NCI-H2107 (cell line): ENCODE measurements at places on chromosomes 5 and 9.

DNA sequence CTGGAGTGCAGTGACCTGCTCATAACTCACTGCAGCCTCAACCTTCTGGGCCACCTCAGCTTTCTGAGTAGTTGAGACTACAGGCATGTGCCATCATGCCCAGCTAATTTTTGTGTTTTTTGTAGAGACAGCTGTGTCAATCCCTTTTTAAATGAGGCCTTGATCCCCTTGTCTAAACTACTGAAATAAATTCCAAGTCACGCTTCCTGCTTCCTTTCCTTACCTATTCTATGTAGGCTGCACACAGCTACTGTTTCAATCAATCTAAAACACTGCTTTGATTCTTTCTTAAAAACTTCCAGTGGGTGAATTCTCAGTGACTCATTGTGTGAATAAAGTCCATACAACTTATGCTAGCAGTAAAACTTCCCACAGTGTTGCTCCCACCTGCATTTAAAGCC, 2.9 kb upstream of the C7 start:
- no peak for DNase-seq

DNA sequence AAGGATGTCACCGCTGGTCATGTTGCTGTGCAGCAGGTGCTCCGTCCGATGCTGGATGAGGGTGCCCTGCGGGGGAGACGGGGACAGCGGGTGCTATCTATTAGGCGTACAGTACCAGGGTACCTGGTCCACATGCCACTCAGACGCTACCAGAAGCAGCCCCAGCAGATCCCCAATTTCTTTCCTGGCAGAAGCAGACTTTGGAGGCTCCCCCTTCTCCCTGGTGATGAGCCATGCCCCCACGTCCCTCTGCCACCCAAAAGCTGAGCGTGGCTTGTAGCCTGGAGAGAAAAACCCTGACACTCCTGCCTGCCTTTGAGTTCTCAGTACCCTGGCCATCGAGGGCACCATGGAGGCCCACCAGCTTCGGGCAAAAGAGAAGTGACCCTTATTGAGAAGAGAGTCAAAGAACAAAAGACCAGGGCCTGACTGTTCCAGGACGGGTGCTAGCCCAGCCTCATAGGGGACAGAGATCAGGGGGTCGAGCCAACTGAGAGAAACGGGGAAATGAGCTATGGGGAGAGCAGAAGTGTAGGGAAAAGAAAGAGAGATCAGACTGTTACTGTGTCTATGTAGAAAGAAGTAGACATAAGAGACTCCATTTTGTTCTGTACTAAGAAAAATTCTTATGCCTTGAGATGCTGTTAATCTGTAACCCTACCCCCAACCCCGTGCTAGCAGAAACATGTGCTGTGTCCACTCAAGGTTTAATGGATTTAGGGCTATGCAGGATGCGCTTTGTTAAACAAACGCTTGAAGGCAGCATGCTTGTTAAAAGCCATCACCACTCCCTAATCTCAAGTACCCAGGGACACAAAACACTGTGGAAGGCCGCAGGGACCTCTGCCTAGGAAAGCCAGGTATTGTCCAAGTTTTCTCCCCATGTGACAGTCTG, 62.0 kb upstream of the ZNF354B start:
- no peak for DNase-seq

DNA sequence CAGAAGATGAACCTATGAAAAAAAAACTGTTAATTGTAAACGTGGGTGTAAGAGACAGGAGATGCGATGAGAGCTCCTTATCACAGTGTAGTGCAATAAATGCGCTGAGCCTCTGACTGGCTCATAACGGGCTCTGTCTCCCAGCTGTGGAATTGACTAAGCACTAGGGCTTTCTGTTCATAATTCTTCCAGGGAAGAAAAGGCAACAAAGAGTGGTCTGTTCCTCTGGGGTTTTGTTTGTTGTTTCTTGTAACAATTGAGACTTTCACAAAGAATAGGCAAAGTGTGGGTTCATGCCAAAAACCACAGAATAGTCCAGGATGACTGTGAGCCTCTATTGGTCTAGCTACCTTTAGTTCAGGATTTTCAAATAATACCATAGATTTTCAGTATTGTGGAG, 39.4 kb downstream of the UBE2QL1 start:
- DNase-seq, result no peak

GRCh38 chr9:7095058-7095457, 337.3 kb downstream of the KDM4C start:
- no peak for DNase-seq

DNA sequence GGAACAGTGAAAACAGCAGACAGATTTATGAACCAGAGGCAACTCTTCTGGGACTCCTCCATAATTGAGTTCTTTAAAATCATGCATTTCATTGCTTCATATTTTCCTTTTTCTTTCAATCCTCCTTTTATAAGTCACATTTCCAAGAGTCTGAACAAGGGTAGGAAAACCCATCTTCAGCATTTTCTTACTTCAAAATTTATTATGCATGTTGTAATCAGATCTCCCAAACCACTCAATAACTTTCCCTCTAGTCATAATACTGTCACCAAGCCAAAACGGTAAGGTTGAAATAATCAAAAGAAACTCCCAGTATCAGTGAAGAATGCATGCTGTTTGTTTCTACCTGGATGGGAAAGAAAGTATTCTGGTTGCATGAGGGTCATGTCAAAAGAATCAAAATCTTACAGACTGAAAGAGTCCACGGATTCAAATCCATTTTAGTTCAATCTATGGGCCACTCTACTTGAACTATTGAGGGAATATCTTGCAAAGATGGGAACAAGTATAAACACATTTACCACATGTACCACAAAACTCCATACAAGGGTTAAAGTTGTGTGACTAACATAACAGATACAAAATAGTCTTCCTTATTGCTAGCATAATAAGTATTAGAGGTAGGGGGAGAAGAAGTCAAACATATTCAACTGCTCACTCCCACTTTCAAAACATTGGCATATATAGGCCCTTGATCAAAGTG, 797.3 kb downstream of the MAT2B start:
- DNase-seq, result no peak

GRCh38 chr9:76901801-76902200, 4.1 kb downstream of the PRUNE2 start:
- DNase-seq, result no peak

GRCh38 chr5:133938039-133938821, 30.2 kb downstream of the C5orf15 start:
- no peak for DNase-seq
